Stimulated activated CD4-positive, alpha-beta T cell treated with anti-CD3 and anti-CD28 coated beads, Interleukin-4, amount 100 ng/mL, for 4 hours (primary cell): ENCODE measurements at places on chromosomes 1 and 21.

- DNase-seq: no peak
Observed at GRCh38 chr1:186770421-186770820, 58.3 kb upstream of the PLA2G4A start.

- no peak for DNase-seq
Observed at GRCh38 chr1:62230718-62231117, 36.1 kb downstream of the L1TD1 start.

DNA sequence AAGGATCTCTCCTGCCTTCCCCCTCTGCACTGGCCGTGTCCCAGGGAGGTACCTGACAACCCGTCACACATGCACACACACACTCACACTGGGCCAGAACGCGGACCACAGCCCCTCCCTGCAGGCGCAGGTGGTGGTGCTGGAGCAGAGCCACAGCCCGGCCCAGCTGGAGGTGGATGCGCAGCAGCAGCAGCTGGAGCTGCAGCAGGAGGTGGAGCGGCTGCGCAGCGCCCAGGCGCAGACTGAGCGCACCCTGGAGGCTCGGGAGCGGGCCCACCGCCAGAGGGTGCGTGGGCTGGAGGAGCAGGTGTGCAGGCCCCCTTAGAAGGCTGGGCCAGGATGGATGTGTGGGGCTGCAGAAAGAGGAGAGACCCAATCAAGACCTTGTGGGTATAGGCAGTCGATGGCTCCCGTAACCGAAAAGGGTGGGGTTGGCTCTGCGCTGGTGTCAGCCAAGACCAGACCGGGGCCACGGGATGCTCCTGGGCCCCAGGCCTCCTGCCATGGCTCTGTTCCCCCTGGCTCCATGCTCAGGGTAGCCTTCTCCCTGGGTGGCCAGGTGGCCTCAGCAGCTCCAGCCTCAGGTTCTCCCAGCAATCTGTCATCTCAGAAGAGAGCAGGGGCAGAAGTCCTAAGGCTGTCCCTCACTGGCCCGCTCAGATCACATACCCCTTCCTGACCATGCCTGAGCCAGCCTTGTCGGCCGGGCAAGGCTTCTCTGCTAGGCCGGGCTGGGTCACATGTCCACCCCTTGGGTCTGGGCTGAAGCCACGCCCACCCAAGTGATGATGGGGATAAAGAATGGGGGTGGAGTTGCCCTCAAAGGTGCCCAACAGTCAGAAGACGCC lies 8.9 kb downstream of the MFAP2 start:
- no peak for DNase-seq

GRCh38 chr21:45401054-45401518 lies 3.9 kb upstream of the COL18A1 start:
- DNase-seq: no peak

- no peak for DNase-seq
Observed at GRCh38 chr1:26315874-26316850, 1.6 kb upstream of the CD52 start.

GRCh38 chr1:2438038-2438437 lies 25.7 kb upstream of the PEX10 start:
- DNase-seq: no peak

DNA sequence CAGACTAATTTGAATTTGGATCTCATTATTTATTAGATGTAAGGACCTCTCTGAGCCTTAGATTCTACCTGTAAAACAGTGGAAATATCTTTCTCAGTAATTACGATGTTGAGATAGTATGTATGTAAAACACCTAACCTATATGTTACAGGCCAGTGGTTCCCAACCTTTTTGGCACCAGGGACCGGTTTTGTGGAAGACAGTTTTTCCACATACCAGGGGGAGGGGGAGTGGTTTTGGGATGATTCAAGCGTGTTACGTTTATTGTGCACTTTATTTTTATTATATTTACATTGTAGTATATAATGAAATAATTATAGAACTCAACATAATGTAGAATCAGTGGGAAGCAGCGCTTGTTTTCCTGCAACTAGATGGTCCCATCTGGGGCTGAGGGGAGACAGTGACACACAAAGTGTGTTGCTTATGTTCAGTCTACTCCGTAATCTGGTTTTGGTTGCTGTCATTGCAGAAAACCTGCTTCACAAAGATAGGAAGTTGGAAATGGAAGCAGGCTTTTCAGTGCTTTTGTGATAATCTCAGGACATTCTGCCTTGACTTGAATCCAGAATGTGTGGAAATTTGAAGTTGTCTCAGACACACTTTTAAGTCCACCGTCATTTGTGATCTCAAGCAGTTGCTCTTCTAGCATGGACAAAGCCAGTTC lies 12.8 kb downstream of the XPR1 start:
- DNase-seq: no peak

DNA sequence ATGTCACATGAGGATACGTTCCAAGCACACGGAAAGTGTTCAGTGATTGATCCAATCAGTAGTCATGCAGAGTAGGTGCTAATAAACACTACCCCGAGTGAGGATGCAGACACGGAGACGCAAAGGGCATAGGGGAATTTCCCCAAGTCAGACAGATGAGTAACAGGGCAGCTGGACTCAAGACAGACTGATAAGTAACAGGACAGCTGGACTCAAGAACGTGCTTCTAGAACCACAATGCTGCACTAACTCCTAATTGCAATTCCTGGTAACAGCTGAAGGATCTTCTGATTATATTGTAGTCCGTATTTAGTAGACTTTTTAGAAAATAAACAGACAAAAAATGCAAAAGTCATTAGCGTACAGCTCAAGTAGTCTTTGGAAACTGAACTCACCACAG lies 1.9 kb upstream of the OR2T10 start:
- DNase-seq: no peak

- no peak for DNase-seq
Observed at GRCh38 chr1:31879981-31880608, 58.1 kb downstream of the PTP4A2 start.

DNA sequence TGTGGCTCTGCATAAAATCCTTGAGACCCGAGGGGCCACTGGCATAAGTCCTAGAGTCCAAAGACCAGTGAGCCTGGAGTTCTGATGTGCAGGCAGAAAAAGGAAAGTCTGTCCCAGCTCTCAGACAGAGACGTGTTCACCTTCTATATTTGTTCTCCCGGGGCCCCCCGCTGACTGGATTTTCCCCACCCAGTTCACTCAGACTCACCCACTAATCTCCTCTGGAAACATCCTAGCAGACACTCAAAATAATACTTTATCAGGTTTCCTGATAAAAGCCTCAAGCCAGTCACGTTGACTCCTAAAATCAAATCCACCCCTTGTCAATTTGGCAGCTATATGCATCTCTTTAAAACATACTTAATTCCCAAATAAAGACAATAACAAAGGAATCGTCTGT lies 1084.2 kb upstream of the NCAM2 start:
- no peak for DNase-seq

GRCh38 chr1:229430761-229431283 lies 3.1 kb downstream of the ACTA1 start:
- DNase-seq: no peak

- DNase-seq: no peak
Observed at GRCh38 chr21:30942192-30942591, 60.8 kb upstream of the KRTAP11-1 start.

- DNase-seq: no peak
Observed at GRCh38 chr1:26221094-26221493, 12.9 kb upstream of the CEP85 start.

DNA sequence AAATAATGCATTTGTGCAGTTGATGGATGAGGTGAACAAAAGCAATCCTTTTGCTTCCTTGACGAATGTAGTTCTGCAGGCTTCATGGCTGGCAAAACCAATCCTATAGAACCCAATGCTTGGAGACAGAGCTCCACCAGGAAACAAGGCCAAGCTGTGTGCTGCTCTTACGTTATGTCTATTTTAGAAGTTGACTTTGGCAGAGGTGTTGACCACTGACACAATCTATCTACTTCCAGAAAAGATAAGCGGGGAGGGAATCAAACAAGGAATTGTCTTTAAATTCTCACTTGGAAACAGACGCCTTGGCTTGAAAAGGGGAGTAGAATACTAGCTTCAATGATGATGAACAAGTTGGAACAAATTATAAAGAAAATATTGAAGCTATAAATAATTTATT lies 211.2 kb downstream of the SETD4 start:
- DNase-seq: no peak

DNA sequence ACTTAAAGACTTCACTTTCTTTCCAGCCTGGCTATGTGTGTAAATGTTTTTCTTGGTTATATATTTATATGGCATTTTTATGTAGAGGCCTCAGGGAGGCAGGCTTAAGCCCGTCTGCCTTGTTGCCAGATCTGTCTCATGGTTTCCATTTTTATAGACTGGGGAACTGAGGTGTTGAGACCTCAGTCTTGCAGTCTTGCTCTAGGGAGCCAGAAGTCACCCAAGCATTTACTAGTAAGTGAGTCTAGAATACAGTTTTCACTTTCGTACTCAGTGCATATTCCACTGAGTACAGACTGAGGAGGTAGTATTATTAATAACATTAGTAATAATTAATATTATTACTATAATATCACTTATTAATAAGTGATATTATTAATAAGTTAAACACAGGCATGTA lies 161.4 kb downstream of the UCK2 start:
- no peak for DNase-seq

DNA sequence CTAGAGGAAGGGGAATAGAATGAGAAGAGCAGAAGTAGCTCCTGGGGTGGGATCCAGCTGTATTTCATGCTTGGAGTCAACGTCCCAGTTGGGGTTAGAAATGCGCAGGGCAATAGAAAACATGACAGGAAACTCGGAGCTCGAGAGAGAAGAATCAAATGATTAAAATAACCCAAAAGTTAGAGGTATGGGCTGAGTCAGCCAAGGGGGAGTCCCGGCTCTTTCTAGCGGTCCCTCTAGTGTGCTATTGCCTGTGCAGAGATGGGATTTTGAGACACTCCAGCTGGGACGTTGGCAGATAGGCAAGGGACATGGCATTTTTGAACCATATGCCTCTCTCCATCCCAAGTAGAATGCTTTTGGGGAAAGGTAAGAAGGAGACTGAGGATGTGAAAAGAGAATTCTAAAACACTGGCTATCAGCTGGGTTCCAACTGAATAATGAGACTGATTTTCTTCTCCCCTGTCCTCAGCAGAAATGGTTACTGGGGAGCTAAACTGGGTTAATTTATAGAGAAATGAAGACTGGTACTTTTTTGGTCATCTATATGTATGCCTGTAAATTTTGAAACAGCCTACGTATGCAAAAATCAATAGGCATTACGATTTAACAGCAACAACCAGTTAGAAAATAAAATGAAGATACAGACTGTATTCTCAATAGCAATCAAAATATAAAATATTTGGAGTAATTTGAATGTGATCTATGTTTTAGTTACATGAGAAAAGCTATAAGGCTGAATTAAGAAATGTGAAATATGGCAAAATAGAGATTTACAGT lies 7.0 kb upstream of the VPS26C start:
- DNase-seq: no peak

DNA sequence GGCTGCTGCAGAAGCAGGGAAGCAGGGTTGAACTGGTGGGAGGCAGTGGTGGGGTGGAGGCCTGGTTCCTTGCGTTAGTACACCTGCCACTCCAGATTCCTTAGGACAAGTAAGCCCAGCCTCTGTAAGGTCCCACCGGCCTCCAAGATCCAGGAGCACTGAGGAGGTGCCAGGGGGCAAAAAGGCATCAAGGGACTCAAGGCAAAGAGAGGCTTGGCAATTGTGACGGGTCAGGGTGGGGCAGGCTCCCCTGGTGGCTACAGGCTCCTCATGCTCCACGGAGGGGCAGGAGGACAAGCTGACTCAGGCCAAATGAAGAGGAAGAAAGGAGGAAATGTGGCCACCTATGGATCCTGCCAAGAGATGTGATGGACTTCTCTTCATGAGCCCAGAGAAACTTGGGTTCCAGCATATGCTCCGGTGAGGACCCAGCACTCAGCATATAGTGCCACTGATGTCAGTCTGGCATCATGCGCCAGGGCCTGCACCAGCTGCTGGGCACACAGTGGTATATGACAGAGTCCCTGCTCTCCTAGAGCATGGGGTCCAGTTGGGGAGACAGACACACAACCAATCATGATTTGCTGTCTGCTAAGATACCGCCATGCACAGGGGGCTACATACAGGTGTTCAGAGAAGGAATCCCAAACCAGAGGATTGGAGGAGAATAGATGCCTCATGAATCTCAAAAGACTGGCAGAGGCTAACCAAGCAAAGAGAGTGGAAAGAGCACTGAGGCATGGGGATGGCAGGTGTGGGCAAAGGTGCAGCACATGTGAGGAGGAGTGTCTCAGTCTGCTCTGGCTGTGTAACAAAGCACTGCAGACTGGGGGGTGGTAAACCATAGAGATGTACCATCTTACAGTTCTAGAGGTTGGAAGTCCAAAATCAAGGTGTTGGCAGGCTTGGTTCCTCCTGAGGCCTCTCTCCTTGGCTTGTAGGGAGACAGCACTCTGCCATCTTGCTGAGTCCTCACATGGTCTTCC lies 249.7 kb downstream of the RHOU start:
- no peak for DNase-seq

GRCh38 chr1:178644308-178645120 lies 80.5 kb upstream of the RALGPS2 start:
- DNase-seq: no peak

GRCh38 chr21:38721055-38721454 lies 84.7 kb upstream of the ETS2 start:
- DNase-seq: no peak

GRCh38 chr1:220717800-220718640 lies 27.9 kb downstream of the C1orf115 start:
- DNase-seq: no peak

GRCh38 chr1:198641501-198641900 lies 2.7 kb downstream of the PTPRC start:
- DNase-seq: no peak

GRCh38 chr1:171841050-171841910 lies at the start of gene DNM3:
TSS of gene DNM3 (plus strand) at chr1:171841498. CDS start at chr1:171841657, 159 bp downstream.
- peak; percentile 77 for DNase-seq

DNA sequence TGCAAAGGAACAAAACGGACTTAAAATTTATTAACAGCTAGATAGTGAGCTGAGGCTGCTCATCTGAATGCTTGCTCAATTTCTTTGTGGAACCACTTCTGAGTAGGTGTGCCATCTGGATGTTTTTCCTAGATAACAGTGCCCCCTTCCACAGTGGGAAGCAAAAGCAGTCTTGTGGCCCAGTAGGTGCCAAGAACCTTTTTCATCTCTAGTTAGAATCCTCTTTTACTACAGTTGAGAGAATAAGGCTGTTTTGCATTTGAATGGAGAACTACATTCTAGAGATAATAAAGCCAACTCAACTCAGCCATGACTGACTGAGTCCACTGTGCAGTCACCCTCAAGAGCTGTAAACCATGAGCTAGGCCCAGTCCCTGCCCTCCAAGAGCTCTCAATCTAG lies 13.3 kb downstream of the F3 start:
- DNase-seq: no peak

DNA sequence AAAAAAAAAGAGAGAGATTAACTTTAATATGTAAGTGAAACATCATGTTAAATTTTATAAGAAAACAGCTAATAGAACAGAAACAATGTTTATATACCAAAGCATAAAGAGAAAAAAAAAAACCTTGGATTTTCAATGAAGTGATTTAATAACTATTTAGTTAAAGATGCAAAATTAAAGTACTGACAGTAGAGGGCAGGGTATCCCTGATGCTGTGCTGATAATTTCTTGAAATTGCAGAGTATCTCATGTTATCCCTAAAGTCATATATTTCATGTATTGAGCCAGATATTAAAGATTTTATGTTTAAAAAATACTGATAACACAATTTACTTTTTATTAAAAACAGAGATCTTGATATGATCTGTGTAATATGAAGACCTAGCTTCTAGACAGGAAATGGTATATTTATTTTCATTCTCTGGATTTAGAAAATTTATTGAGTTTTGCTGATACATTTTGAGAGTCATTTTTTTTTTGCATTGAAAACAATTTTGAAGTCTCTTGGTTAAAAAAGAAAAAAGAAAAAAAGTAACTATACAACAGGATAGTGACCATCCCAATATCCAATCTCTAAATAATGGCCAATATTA lies 273.2 kb downstream of the USP25 start:
- DNase-seq: no peak
